ENCODE measurements at places on chromosomes 16 and 17.

DNA sequence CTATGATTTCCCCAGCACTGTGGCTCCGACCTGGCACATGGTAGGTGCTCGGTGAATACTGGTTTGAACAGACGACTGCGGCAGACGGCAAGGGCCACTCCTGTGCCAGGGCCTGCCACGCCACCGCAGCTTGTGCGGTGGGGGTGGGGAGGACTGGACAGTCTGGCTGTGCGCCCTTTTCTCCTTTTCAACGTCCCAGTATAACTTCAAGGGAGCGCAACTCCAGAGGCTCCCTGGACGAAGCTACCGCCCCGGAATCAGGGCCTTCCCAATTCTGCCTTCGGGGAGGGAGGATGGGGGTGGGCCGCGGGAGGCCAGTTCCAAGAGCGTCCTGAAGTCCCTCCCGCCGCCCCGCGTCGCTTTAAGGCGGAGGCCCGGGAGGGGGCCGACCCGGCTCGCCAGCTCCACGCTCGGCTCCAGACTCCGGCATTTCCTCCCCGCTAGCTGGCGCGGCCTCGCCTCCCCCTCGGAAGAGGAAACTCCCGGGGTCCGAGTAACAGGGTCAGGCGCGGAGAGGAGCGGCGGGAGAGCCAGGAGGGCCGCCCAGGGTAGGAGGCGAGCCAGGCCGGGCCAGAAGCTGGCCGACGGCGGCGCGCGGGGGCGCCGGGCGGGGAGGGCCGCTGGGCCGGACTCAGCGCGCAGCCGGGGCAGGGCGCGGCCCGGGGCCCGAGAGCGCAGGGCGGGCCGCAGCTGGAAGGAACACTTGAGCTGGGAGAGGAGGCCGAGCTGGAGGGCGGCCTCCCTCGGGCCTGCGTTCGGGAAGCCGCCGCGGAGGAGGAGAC lies at the start of gene ITPRIPL2:
Gene ITPRIPL2, plus strand, starts transcription at position 388 of the 782 bp plus-strand sequence. CDS start 498 bp downstream, outside the sequence.
- DNase-seq, result peak; percentile 18

DNA sequence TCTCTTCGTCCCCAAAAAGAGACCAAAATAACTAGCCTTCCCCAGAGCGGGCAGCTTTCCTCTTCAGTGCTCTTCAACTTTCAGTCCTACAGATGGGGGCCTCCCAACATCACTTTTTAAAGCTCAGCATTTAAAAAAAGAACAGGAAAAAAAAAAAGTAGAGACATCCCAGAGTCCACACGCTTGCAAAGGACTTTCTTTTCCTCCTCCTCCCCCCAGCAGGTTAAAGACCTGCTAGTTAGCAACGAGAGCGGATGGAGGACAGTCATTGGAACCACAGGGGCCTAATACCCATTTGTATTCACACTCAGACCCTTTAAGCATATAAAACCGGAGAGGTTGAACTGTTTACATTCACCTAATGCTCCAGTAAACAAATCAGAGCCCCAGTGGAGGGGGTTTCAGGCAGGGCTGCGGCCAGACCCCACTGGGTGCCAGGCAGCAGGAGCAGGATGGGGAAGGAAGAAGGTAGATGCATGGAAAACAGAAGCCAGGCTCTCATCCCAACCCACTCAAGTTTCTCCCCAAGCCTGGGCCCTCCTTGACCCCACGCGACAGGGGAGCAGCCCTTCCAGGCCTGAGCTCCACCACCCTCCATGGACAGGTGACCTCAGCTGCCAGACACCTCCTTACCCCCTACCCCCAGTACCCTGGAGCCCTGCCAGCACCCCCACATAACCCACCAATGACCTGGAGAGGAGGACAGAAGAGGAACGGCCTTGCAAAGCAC lies 15.2 kb downstream of the ZFHX3 start:
- no peak for DNase-seq

GRCh38 chr17:55154101-55154500 lies 110.7 kb upstream of the HLF start:
- no peak for DNase-seq

DNA sequence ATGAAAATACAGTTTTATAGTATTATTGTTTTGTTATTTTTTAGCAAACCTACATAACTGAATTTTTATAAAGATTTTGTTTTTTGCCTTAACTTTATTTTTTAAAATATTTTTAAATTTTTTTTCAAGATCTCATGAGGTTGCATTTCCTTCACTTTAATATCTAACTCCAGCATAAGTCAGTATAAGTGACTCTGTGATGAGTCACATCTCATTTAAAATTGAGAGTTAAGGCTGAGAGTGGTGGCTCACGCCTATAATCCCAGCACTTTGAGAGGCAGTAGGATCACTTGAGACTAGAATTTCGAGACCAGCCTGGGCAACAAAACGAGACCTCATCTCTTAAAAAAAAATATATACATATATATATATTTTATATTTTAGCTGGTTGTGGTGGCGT lies 44.0 kb downstream of the NLK start:
- no peak for DNase-seq

Measured in epithelial cell of proximal tubule (primary cell).